Hematopoietic multipotent progenitor cell (in vitro differentiated cells): ENCODE measurements at places on chromosomes 13 and 19. TPM values are rescaled to one million over a fixed set of nuclear protein-coding genes. Genes with fewer than 3 reads are reported as not detected.

ACER1 gene
- total RNA-seq: under 0.01 TPM

CD37 gene
- total RNA-seq: 255 TPM

HIPK4 gene
- total RNA-seq: 0.27 TPM

PARP4 gene
- total RNA-seq: 54.1 TPM

PEG3 gene
- 1.1 TPM for total RNA-seq

KATNAL1 gene
- total RNA-seq: 8.6 TPM

KIR3DL1 gene
- not detected for total RNA-seq

WDR83 gene
- total RNA-seq: 14.8 TPM

DNA sequence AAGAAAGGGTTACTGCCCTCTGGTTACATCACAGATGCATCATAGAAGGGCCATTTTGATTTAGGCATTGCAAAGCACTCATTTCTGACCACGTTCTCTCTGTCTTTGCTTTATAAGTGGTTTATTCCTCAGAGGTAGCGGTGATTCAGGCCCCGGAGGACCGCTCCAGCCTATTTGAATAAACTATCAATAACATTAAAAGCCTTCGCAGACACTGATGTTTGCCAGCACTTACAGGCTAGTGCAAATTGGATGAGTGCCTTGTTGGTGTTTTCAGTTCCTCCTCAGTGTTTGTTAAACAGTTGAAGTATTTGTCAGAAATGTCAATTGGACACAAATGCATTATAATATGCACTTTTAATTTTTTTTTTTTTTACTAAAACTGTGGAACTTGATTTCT, 120.2 kb downstream of the RXFP2 start:
- DNase-seq: no peak

DNA sequence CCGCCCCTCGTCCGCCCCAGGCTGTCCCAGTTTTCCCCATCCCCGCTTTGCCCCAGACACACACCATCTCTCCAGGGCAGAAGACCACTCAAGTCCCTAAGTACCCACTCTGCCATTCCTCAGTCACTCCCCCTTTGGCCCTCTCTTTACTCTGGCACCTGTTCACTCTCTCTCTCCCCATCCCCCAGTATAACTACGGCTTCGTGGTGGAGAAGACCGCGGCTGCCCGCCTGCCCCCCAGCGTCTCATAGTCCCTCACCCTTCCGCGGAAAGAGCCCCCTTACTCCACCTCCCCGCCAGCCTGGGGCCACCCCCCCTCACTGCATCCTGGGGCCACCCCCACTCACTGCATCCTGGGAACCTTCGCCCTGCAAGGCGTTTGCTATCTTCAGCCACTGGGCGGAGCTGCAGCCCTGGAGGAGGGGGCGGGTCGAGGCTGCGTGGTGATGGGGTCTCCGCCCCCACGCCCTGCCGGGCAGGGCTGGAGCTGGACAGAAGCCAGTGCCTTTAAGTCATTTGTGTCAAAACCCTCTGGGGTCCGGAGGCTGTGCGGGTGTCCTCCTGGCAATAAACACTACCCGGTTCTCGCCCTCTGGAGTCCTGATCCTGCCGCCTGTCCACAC, 5.0 kb downstream of the MVB12A start:
- peak; percentile 78 for DNase-seq

DNA sequence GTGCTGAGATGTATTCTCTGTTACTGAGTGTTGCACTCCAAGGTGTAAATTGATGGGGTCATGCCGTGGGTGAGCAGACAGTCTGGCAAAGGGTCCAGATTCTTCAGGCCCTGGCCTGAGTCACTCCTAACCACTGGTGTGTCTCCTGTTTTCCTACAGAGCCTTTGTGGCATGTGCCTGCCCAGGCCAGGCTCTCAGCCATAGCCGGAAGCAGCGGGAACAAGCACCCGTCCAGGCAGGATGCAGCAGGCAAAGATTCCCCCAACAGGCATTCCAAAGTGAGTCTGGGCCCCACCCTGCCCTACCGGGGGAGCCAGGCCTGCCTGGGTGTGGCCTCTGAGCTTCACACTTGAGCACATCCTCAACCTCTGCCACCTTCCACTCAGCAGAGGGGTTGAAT, 61.9 kb downstream of the DPF1 start:
- no peak for DNase-seq

- no peak for DNase-seq
Observed at GRCh38 chr13:110465696-110466095, 95.8 kb downstream of the RAB20 start.

GRCh38 chr13:79776531-79777295, 295.8 kb downstream of the NDFIP2 start:
- DNase-seq: no peak

- peak; percentile 25 for DNase-seq
Observed at GRCh38 chr13:84399320-84400085, 517.2 kb upstream of the SLITRK1 start.

GRCh38 chr19:50046649-50047503, 21.1 kb downstream of the ZNF473 start:
- DNase-seq: peak; percentile 61

DNA sequence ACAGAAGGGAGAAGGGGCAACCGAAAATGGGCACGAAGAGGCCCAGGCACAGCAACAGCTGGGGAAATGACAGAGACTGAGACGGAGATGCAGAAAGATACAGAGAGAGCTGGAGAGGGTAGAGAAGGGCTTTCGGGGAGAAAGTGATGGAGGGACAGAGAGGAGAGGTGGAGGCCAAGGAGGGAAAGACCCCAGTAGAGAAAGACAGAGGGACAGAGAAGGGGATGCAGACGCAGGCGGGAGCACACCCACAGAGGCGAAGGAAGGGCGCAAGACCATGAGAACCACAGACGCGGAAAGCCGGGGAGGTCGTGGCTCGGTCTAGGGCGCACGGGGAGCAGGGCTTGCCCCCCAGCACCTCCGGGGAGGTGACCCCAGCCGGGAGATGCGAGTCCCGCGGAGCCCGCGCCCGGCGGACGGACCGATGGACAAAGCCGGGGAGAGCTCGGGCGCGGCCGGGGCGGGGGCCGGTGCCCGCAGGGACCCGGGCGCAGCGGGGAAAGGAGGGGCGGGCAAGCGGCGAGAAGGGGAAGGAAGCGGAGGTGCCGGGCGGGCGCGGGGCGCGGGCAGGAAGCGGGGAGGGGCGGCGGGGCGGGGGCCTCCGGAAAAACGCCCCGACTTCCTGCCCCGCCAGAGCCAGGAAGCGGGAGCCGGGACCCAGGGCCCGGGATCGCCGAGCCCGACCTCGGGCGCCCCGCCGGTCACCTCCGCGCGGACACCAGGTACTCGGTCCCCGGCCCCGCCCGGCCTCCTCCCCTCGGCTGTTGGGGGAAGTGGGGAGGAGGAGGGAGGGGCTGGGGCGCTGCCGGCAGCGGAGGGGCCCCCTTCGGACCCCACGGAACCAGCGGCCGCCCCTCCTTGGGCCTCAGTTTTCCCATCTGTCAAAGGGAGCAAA, at the start of gene ARHGEF1:
Gene ARHGEF1 (plus strand): TSS at position 617 of the 895 bp plus-strand sequence. CDS start 4,899 bp downstream, outside the sequence.
- DNase-seq: peak; percentile 46

- DNase-seq: peak; percentile 64
Observed at GRCh38 chr19:17107546-17108452, 32.2 kb downstream of the MYO9B start.

DNA sequence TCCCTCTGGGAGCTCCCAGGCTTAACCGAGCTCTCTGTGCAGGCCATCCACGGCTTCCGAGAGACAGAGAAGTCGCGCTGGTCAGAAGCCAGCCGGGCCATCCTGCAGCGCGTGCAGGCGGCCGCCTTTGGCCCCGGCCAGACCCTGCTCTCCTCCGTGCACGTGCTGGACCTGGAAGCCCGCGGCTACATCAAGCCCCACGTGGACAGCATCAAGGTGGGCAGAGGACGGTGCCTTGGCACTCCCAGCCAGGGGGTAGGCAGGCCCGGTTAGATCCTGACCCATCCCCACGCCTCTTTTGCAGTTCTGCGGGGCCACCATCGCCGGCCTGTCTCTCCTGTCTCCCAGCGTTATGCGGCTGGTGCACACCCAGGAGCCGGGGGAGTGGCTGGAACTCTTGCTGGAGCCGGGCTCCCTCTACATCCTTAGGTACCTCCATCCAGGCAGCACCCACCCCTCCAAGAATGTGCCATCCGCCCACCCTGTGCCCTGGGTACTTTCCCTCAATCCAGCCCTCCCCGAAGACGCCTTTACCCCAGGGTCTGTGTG, 1.5 kb downstream of the PSPN start:
- DNase-seq: no peak

DNA sequence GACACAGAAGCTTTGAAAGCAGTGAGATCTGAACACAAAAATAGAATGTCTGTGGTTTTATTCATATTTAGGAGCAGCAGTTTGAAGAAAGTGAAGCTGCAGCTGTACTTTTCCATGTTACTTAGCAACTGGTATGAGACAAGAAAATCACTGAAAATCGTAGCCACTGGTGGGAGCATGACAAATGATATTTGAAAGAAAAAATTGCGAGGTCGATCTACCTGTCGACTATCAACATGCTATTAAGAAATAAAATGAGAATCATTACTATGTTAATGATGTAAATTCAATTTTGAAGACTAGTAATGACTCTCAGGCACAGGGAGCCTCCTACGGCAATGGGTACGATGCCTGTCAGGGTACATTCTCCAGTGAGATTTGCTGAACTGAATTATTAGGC, 436.4 kb downstream of the SLITRK5 start:
- DNase-seq: peak; percentile 41

GRCh38 chr13:56356690-56357089, 784.0 kb upstream of the PRR20A start:
- DNase-seq: no peak

DNA sequence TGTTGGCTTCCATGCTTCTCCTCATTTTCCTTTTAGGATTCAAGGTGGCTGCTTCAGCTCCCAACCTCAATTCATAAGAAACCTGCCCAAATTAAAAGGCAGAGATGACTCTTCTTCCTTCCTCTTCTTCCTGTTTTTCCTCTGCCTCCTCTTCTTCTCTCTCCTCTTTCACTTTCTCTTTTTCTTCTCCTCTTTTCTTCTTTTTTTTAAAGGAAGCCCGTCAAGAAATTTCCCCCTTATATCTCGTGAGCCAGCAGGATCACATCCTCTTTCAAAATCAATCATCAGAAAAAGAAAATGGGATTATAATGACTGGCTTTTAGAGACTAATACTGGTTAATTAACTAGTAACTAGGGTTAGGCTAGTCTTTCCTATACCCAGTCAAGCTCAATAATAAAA, 220.3 kb downstream of the NBEA start:
- no peak for DNase-seq

DNA sequence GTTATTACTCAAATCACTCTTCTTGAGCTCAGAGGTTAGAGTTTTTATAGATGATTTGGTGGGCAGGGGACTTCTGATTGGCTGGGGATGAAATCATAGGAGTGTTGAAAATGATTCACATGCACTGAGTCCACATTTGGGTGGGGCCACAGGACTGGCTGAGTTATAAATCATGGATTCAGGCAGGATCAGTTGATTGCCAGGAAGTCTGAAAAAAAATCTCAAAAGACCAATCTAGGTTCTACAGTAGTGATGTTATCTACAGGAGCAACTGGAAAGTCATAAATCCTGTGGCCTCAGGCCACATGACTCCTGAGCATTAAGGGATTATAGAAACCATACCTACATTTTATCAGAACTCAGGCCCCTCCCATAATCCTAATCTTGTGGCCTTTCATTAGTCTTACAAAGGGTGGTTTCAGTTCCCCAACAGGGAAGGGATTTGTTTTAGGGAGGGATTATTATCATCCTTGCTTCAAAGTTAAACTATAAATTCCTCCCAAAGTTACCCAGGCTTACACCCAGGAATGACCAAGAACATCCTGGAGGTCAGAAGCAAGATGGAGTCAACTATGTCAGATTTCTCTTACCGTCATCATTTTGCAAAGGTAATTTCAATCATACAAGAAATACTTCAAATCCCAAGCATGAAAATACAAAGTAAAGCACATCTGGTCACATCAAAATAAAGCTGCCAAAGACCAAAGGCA, 5.6 kb upstream of the CCDC70 start:
- no peak for DNase-seq

DNA sequence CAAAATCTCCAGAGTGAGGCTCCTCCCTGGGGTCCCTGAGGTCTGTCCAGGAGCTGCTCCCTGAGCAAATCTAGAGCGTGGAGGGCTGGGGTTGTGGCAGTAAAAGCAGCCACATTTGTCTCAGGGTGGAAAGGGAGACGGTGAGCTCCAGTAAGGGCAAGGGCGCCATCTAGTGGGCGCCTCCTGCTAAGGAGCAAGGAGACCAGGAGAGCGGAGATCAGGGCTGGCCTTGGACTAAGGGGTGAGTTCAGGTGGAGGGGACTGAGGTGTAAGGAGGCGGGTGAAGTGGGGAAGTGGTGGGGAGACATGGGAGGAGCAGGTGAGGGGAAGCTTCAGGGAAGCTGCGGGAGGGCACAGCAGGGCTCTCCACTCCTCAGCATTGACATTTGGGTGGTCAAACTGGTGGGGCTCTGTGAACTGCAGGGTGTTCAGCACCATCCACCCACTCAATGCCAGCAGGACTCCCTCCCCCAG, 5.3 kb upstream of the CEACAM21 start:
- peak; percentile 91 for DNase-seq

DNA sequence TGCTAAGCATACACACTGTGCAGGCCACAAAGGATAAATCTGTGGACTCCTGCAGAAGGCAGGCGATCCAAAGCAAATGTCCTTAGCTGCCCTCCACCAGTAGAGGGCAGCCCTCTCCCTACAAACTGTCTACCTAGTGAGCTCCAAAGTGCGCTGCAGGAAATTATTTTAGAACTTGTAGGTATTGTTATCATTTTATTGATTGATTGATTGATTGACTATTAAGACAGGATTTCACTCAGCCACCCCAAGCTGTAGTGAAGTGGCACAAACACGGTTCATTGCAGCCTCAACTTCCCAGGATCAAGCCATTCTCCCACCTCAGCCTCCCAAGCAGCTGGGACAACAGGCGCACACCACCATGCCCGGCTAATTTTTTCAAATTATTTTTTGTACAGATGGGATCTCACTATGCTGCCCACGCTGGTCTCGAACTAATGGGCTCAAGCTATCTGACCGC, 37.3 kb downstream of the RNF6 start:
- DNase-seq: peak; percentile 84

- DNase-seq: no peak
Observed at GRCh38 chr13:95207769-95208366, 93.4 kb downstream of the ABCC4 start.

- DNase-seq: no peak
Observed at GRCh38 chr19:29405728-29405995, 120.1 kb upstream of the VSTM2B start.

- peak; percentile 83 for DNase-seq
Observed at GRCh38 chr13:46339035-46339666, 47.9 kb downstream of the RUBCNL start.

- no peak for DNase-seq
Observed at GRCh38 chr19:7676854-7677253, at the start of gene MCEMP1. Gene MCEMP1, plus strand, starts transcription at chr19:7677090. Its CDS starts 31 bp downstream, at chr19:7677121.

- DNase-seq: no peak
Observed at GRCh38 chr13:34208336-34208735, 390.4 kb downstream of the RFC3 start.

DNA sequence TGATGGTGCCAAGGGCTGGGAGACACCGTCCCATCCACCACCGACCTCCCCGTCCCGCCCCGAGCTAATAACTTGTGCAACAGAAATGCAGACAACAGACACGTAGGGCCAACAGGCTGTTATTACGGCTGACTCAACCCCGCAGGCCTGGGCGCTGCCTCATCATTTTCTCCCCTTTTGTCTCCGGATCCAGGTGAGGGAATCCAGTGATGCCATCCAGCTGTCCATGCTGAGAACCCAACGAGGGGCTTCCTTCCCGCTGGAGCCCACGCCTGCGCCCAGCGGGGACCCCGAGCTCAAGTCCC, 6.4 kb upstream of the DIRAS1 start:
- DNase-seq: no peak

- DNase-seq: no peak
Observed at GRCh38 chr13:24216176-24216575, 55.7 kb downstream of the SPATA13 start.

GRCh38 chr13:39350461-39350881, 252.5 kb downstream of the LHFPL6 start:
- DNase-seq: no peak

- DNase-seq: no peak
Observed at GRCh38 chr13:99103536-99103935, 97.1 kb upstream of the UBAC2 start.
